ENCODE measurements at places on chromosomes 16 and 17. TPM values are rescaled to one million over a fixed set of nuclear protein-coding genes. Genes with fewer than 3 reads are reported as not detected.

- no peaks in the 10 kb centered on the region for H3K4me1 ChIP-seq
- no peaks in the 10 kb centered on the region for H3K36me3 ChIP-seq
- H3K27ac ChIP-seq: no peak overlapping the region
- H3K4me3 ChIP-seq: no peak overlapping the region
These were observed 447.3 kb upstream of the MAF start for GRCh38 chr16:80047842-80048241.

DNA sequence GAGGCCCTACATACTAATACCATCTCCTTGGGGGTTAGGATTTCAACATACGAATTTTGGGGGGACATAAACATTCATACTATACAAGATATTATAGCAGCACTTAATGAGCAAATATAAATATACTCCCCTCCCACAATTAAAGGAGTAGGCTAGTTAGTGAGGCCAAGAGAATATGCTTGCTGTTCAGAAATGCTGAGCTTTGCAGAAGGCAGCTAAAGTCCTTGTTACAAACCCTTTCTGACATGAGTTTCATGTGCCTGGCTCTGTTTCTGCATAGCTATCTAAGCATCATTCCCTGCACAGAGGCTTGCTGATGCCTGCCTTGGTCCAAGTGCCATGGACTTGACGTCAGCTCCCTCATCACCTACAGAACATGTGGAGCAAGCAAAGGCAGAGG is 73.5 kb downstream of the GP2 start:
- no peaks in the 10 kb centered on the region for H3K4me1 ChIP-seq
- no peak overlapping the region for H3K4me3 ChIP-seq
- no peak for DNase-seq
- H3K27ac ChIP-seq: no peak overlapping the region

GRCh38 chr16:14284930-14285512 is 213.9 kb downstream of the MRTFB start:
- no peaks in the 10 kb centered on the region for H3K36me3 ChIP-seq
- peak; percentile 74 for DNase-seq
- no peaks in the 10 kb centered on the region for H3K27me3 ChIP-seq
- peak overlapping the region; percentile 77 for H3K4me3 ChIP-seq

- H3K36me3 ChIP-seq: peaks cover 47% of the 10 kb centered on the region
- peak overlapping the region; percentile 97 for H3K27ac ChIP-seq
- H3K4me1 ChIP-seq: peaks cover 33% of the 10 kb centered on the region
- DNase-seq: peak; percentile 64
These were observed 567 bp downstream of the GNA13 start for GRCh38 chr17:65055708-65056638.

DYNC1LI2 gene
- 35.0 TPM for total RNA-seq

ARMC7 gene
- total RNA-seq: 5.4 TPM
